ENCODE measurements at places on chromosomes 11 and 22. TPM values are rescaled to one million over a fixed set of nuclear protein-coding genes. Genes with fewer than 3 reads are reported as not detected.

DNA sequence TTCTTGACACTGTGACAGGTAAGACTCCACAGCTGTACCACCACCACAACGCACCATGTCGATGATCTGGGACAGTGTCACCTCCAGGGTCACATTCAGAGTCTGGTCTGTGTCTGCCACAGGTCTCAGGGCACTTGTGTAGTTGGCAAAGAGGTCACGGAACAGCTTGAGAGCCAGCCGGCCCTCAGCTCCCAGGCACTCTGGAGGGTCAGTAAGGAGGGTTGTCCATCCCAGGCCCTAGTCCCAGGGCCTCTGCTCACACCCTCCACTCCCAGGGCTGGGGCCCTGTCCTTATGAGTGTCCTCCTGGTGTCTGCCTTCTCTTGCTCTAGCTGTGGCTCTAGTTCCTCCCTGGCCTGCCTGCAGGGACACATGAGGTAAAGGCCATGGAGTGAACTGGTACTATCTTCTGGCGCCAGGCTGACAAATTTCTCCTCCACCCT lies 1.4 kb downstream of the CHRNA10 start:
- no peak for DNase-seq

- no peak for DNase-seq
Observed at GRCh38 chr11:87897921-87898320, 277.3 kb downstream of the RAB38 start.

DNA sequence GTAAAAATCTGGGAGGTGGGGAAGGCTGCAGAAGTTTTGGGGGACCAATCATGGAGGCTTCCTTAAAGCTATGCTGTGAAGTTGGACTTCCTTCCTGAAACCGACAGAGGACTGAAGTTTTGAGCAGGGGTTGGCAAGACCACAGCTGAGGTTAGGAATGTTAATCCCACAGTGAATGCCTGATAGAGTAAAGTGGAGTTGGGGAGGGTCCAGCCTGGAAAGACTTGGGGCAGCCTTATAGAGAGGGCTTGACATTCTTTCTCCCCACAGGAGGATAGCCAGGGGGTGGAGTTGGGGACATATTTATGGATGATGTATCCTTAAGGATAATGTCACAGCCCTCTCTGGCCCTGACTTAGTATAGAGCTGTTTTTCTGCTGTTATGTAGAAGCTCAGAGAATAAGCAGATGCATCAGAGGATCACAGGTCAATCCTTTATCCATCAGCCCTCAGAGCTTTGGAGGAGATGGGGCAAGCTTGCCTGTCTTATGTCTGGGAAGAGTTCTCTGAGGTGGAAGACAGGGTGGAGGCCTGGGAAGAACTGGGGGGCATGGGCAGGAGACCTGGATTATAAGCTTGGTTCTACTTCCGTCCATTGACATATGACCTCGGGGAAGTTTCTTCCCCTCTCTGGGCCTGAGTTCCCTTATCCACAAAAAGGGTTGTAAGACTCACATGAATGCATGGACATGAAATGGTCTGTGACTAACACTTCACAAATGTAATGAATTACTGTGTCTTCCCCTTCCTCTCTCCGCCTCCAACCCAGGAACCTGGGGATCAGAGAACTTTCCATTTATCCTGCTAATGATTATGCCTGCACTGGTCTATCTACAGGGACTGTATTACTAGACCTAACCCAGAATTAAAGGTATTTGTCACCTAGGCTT lies 317.8 kb downstream of the MIAT start:
- peak; percentile 22 for DNase-seq

GRCh38 chr22:36552289-36552688 lies 23.3 kb upstream of the EIF3D start:
- DNase-seq: no peak

DNA sequence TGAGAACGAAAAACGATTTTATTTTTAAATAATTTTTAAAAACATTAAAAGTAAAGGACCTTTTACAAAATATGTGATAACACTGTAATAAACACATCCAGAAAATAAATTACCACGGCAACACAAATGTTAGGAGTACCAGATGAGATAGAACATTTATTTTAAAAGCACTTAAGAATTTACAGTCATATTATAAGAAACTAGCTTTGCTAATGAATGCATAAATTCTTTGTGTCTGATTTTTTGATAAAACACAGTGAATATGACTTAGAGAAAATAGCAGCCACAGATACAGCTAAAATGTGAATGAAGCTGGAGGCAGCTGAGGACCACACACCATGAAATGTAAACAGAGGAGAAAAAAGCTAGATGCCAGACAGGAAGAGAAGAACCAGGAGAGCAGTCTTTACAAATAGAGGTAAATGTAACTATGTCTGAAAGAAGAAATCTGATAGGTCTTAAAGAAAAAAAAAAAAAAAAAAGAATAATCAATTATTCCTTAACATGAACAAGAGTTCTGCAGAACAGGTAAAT lies 14.6 kb downstream of the CCDC34 start:
- DNase-seq: no peak

GRCh38 chr11:12822392-12823022 lies 148.3 kb downstream of the TEAD1 start:
- no peak for DNase-seq

DNA sequence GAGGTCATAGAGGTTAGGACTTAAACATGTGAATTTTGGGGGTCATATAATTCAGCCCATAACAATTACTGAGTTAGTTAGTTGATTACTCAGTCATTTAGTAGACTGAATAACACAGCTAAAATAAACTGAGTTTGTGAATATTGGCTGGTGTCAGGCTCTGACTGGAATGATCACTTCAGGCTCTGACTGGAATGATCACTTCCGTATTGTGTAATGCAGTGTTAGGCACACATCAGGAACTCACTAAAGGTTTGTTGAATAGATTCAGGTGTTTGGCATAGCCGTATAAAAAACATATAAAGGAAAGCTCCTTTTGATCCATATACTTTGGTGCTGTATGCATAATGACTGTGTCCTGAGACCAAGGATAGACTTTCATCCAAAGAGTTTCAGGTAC lies 610.5 kb downstream of the INSC start:
- DNase-seq: peak; percentile 56

DNA sequence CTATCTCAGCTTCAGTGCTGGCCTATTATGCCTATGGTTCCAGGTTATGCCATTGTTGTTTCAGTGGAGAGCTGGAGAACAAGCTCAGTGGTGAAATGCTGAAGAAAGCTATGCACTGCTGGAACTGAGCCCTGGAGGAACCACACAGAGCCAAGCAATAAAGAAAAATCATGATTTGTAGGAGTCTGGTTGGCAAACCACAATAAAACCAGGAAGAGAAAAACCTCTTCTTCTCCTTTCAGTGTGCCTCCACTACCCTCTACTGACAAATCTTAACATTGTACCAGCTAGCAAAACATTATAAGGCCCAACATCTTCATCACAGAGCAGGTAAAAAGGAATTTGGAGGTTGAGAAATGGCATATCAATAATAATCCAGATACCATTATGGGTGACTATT lies 5.3 kb downstream of the OR51F2 start:
- no peak for DNase-seq

DNA sequence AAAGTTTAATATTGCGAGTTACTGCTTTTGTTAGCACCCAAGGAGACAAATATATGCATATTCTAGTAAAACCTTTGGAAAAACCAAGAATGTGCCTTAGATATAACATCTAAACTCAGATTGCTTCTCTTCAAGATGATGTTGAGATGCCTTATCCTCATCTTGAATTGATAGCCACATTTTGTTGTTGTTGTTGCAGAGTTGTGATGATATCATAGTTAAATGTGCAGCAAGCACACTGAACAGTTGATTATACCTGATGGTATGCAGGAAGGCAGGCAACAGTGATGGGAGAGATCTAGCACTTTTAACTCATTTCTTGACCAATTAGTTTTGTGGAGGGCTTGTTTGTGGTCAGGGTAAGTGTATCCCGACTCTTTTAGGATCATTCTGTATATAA lies 48.0 kb downstream of the KDM2A start:
- DNase-seq: peak; percentile 18

GRCh38 chr11:65593518-65594414 lies 1.8 kb downstream of the KCNK7 start:
- DNase-seq: no peak

DNA sequence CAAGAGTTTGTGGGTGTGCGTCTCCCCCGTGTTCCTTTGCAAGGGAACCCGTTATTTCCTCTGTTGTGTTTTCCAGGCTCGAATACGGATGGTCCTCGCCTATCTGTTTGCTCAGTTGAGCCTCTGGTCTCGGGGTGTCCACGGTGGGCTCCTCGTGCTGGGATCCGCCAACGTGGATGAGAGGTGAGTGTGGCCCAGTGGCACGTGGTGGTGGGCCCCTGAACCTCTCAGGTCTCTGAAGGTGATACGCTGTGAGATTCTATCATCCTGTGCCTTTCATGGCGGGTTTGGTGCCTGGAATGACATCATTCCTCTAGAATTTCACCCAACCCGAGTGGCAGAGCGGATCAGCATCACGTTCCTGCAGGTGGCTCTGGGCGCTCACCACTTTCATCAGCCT lies 32.5 kb downstream of the NADSYN1 start:
- DNase-seq: no peak

DNA sequence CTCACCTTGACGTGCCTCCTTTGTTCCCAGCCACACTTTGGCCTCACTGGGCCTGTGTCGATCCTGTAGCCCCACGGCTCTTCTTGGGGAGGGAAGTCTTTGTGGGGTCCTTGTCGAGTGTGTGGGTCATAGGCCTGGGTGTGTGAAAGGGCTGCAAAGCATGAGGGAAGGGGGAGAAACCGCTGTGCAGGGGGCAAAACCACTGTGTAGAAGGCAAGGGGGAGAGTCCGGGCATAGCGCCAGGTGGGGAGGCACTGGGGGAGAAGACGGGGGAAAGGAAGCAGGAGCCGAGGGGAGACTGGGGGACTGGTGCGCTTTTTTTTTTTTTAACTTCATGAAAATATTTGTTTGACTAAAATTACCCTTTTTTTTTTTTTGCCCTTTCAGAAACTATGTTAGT lies 65.1 kb upstream of the RASD2 start:
- no peak for DNase-seq

- DNase-seq: no peak
Observed at GRCh38 chr11:96222102-96222501, 120.9 kb downstream of the MAML2 start.

DNA sequence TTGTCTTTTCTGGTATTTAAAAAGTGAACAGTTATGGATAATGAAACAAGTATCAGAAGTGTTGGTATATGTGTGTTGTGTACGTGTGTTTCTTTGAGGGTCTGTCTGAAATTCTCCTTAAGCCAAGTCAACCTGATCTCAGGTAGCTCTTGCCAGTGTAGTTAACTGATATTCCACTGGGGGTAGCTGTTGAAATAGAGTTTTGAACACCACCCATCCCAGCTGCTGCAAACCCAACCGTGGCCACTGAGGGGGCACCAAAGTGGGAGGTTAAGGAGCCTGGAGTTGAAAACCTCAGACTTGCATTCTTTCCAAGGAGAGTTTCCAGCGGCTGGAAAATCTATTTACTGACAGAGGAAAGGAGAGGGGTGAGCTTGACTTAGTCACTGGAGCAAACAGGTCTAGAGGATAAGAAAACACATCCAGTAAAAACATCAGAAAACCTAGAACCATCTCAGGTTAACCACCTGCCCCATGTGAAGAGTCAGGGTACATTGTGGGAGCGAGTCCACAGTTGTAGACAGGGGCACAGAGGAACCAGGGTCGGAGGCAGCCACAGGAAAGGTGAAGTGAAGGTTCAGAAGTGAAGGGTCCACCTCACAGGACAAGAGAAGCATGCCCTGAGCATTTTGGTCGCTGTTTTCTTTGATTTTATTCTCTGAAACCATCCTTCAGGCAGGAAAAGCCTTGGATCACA lies 8.8 kb upstream of the CUL5 start:
- DNase-seq: peak; percentile 63

- DNase-seq: no peak
Observed at GRCh38 chr11:134581121-134581626, 169.1 kb upstream of the B3GAT1 start.

DNA sequence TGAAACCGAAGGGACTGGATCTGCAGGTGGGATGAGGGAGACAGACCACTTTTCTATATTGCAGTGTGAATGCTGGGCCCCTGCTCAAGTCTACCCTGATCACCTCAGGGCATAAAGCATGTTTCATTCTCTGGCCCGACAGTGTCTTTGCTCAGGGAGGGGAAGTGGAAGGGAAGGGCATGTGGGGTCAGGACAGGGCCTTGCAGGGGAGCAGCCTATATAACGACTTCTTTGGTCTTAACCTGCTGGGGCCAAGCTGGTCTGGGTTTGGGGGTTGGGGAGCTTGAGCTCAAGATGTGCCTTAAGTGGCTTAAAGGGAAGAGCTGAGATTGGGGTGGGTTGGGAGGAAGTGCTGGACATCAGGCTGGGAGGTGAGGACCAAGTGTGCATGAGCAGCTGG lies 86.4 kb downstream of the GDPD4 start:
- no peak for DNase-seq

GRCh38 chr11:70524096-70524922 lies 126.0 kb downstream of the CTTN start:
- no peak for DNase-seq

GRCh38 chr11:43316451-43316850 lies 4.7 kb downstream of the API5 start:
- peak; percentile 12 for DNase-seq

GRCh38 chr11:106917973-106918372 lies 100.3 kb downstream of the GUCY1A2 start:
- peak; percentile 21 for DNase-seq

DNA sequence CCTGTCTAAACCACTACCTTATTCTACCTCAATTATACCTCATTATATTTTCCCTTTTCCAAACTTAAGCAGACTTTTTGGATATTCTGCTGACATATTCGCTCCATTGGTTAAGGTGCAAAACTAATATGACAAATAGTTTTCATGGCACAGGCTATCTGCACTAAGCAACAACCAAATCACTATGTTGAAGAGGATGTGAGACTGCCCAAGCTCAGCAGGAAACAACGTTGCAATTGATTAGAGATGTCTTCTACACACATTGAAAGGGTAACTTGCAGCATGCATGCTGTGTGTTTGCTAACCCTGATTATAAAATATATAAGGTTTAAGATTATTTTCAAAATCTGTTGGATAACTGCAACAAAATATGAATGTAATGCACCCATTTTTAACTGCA lies 61.6 kb downstream of the STK33 start:
- no peak for DNase-seq

KCNE3 gene
- 0.13 TPM for total RNA-seq

MCHR1 gene
- not detected for total RNA-seq

ENTHD1 gene
- total RNA-seq: not detected

TENM4 gene
- total RNA-seq: 3.2 TPM

MMP10 gene
- total RNA-seq: 4.2 TPM

CAVIN3 gene
- 35.0 TPM for total RNA-seq

CWF19L2 gene
- 13.7 TPM for total RNA-seq
